ENCODE measurements at places on chromosomes 5 and 9.

GRCh38 chr9:89623925-89624420 is 19.2 kb downstream of the GADD45G start:
- DNase-seq, result peak; percentile 59

DNA sequence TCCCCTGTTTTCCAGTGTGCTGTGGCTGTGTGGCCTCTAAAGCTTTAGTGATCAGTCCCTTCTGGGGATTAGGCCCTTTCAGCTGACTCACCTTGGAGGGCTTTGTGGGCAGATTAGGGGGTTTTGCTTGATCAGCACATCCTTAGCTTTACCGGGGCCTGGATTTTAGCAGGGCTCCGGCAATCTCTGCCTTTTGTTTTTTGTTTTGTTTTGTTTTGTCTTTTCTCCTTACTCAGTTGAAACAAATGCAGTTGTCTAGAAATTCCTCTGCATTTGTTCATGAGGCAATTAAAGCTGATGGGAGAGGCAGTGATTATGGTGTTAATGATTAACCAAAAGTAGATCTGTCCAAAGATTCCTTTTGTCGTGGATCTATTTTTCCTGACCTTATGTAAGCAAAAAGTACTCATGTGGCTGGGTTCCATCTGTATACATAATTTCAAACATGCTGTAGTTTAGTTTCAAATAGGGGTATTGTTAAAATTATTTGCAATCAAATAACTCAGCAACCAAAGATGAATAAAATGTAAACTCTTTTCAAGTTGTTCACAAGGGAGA is 5.2 kb upstream of the TDRD7 start:
- no peak for DNase-seq

- DNase-seq, result no peak
Measured at GRCh38 chr9:123336959-123337358, 19.0 kb upstream of the CRB2 start.

DNA sequence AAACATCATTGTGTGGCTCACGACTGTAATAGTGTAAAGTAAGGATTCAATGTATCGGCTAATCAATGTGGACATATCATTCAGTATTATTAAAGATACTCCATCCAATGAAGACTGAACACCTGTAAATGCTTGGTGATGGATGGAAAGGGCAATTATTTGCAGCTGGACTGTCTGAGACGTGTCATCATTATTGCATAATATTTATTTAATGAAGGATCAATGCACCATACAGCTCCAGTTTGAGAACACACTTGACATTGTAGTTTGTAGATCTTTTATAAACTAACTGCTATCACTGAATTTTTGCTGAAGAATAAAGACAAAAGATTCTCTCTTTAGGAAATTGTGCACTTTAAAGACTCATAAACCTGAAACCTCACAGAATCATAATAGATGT is 117.6 kb upstream of the CCDC152 start:
- DNase-seq, result no peak

- DNase-seq, result no peak
Measured at GRCh38 chr5:90169078-90169477, 240.5 kb downstream of the CETN3 start.

- no peak for DNase-seq
Measured at GRCh38 chr5:131994533-131995226, 16.8 kb downstream of the ACSL6 start.

DNA sequence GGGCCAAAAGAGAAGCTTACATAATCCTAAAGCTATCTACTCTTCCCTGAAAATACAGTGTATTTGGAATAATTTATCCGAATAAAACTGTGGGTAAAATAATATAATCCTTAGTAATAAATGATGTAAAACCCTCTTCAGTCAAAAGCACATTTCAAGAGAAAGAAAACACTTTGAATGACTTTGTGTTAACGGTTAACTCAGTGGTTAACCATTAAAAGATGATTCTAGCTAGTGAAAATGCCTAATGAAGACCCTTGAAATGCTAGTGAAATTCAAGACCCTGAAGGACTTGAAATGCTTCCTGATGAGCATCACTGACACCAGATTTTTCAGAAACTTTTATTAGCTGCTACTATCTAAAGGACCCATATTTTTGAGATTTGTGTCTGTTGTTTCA is 70.7 kb downstream of the COX7C start:
- no peak for DNase-seq

DNA sequence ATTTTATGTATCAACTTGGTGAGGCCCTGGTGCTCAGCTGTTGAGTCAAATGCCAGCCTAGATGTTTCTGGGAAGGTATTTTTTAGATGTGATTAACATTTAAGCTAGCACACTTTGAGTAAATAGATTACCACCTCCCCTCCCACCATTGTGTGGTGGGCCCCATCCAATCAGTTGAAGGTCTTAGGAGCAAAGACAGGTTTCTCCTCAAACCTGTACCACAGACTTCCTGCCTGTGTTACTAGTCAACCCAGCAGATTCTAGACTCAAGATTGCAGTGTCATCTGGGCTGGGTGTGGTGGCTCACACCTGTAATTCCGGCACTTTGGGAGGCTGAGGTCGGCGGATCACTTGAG is 33.8 kb downstream of the MRPL36 start:
- no peak for DNase-seq

GRCh38 chr9:14341437-14342122 is 27.6 kb upstream of the NFIB start:
- DNase-seq, result no peak

DNA sequence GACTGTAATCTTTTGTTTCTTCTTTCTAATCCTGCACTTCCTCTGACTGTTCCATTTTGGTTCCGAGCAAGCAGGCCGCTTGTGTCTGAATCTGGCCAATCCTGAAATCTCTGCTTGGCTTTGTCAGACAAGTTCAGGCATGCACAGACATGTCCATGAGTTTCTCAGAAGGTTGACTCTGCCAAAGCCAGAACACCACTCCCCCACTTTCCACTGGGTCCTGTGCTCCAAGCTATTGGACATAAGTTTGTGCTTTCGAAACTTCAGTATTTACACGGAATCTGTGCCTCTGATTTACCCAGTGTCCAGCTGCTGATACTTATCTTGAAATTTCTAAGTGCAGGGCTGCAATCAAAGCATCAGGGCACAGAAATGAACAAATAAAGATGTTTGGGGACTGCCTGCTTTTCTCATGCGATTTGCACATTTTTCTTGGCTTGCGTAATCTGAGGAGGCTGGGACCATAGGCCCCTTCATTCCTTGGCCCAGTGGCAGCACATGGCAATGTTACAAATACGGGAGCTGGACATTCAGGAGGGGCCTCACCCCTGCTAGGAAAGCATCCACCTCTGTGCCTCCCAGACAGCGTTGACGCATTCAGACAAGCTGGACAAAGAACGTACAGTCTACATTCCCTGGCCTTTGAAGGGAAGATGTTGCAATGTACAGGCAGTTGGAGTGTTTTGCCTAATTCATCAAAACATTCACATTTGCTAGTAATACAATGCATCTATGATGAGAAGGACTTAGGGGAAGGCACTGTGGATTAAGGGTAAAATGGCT is 209.2 kb upstream of the PAPPA start:
- DNase-seq, result peak; percentile 19
